Renal cortical epithelial cell (primary cell): ENCODE measurements at places on chromosomes 4 and X.

DNA sequence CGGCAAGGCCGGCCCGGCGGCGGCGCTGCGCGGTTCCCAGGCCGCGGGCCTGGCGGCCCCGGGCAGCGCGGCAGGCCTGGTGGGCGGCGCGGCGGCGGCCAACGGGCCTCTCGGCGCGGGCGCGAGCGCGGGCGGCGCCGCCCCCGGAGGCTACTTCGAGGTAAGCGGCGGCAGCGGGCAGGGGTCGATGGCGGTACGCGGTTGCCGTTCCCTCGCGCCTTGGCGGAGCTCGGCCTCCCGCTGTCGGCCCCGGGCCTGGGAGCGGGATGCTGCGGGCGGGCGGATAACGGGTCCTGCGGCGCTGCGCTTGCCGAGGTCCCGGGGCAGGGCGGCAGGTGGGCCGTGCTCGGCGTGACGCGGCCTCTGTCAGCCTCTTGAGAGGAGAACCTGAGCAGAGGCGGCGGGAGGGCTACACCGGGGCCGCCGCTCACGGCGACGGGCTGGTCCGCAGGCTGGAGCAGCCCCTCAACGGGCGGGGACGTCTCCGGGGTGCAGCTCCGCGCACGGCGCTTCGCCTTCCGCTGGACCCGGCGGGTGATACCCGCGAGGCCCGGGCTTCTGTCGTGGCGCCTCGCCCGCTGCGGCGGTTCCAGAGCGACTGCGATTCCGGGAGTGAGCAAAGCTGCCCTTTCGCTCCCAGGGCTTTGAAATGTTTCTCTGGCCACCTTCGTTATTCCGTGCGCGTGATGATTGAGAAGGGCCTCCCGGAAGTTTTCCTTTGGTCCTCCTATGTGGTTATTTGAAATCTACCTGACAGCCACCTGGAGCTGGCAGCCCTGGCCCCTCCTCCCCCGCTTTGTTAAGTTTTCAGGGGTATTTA, 774 bp downstream of the FAM193A start:
- DNase-seq, result peak; percentile 23

GRCh38 chrX:31301941-31302340, 230.1 kb upstream of the FTHL17 start:
- DNase-seq, result no peak

DNA sequence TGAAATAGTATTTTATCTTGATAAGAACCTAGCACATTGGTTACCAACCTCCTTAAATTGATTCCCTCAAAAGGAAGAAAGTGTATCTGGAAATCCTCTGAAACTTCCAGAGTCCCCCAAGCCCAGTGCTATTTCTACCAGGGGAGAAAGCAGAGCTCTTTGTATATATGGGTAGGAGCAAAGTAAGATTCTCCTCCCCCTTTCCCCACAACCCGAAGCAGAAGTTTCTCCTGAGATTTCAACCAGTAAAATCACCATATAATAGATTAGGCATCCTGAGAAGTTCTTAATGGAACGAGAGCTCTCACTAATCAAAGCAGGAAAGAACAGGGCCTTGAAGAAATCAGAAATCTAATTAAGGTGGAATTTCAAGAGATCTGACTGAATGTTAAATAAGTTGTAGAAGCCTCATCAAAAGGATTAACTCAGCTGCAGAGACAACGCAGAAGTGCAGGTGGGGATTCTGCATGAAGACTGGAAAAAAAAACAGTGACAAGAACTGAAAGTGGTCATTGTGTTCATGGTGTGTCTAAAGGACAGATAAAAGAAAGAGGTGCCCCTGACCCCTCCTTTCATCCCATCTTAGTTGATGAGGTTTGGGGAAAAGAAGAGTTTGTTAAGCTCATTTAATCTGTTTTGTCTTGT, 39.1 kb downstream of the VSIG4 start:
- no peak for DNase-seq

DNA sequence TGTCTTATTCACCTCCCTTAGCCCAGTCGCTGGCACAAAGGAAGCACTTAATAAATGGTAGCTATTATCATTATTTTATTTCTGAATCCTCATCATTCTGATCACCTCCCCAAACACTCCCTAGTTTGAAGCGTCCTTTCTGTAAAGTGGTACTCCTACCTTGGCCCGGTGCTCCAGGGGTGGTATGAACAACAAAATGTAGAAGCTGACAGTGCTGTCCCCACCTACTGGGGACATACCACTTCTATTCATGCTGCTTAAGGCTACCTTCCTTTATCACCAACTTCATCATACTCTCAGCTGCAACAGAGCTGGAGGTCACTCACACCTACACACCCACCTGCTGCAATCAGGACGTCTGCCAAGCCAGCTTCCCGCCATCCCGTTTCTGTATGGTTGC, 40.8 kb upstream of the APLN start:
- no peak for DNase-seq

DNA sequence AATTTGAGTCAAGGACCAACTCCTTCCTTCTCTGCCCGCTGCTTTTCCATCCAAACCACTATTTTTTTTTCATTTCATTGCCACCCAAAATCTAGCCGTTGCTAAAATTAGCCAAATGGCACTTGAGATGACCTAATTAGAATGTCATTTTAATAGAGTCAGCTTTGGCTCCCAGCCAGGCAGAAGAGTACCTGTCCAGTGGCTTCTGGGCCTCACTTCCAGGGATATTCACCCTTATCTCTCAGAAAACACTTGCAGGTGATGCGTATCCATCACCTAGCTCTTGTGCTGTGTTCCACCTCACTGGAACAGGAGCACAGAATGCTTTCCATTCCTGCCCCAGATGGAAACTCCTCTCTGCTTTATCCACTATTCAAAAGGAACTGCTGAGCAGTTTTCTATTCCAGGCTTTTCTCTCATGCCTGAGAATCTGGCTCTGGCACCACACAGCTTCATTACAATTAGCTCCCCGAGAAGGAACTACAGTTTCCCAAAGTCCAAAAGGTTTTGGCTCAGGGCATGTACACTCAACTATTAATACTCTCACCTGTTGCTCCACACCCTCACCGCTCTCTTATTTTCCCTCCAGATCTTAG, 18.5 kb downstream of the MAGEA9B start:
- no peak for DNase-seq

DNA sequence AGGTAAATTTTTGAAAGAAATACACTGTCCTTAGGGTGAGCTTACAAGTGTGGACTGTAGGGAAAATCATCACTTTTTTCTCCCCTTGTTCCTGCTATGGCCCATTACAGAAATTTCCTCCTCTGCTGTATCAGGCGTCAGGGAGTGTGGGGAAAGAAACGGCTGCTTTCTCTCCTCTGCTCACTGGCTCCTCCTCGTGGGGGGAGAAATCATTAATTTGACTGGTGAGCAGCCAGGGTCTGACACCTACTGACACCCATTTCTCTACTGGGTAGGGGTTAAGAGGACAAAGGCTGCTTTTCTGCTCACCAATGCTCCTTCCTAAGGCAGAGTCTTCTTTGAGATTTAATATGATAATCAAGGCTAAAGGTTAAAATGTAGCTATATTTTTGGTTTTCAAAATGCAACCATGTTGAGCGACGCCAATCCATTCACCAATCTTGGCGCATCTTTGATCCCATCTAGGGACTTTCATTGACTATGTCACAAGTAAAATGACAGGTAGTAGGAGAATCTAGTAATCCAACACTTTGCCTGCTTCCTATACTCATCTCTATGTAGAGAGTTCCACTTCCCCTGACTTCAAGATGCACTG, 25.1 kb downstream of the SETD7 start:
- DNase-seq, result no peak

DNA sequence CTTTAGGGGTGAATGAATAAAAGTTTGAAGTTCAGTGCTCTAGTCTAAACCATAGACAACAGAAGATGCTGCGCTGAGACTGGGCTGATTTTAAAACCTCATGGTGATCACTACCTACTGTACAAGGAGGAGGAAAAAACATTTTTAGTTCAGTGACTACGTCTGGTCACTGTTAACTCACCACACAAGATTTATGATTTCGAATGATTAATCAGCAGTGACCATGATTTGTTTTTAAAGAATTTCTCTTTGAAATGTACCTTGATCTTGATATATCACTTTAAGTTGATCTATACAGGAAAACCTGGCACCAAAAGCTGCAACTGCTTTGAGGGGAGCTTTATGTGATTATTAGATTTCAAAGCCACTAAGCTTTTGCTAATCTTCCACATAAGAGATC, 286.3 kb downstream of the PDGFC start:
- DNase-seq, result peak; percentile 23

GRCh38 chrX:20309806-20310205, 43.1 kb upstream of the RPS6KA3 start:
- DNase-seq, result no peak

GRCh38 chr4:47704693-47705325, 133.1 kb downstream of the CORIN start:
- DNase-seq, result peak; percentile 39

- DNase-seq, result no peak
These were observed 13.3 kb upstream of the TMEM271 start for GRCh38 chr4:589219-589963.

GRCh38 chr4:13413729-13414437, 70.3 kb downstream of the RAB28 start:
- no peak for DNase-seq

DNA sequence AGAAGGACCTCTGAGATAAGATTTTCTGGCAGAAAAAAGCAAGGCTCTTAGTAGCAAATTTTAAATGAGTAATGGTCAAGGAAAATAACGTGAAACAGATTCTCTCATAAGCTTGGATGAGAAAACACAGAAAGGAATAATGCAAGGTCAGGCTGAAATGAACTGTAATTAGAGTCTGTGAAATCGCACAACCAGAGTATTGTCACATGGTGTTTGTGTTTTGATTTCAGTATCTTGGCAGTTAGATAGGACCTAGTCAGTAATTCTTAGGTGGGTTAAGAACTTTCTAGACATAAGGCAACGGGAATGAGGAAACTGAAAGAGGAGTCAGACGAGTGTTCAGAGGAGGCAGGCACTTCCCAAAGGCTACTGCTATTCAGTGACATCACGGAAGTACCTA, 34.6 kb downstream of the LIMCH1 start:
- peak; percentile 17 for DNase-seq

DNA sequence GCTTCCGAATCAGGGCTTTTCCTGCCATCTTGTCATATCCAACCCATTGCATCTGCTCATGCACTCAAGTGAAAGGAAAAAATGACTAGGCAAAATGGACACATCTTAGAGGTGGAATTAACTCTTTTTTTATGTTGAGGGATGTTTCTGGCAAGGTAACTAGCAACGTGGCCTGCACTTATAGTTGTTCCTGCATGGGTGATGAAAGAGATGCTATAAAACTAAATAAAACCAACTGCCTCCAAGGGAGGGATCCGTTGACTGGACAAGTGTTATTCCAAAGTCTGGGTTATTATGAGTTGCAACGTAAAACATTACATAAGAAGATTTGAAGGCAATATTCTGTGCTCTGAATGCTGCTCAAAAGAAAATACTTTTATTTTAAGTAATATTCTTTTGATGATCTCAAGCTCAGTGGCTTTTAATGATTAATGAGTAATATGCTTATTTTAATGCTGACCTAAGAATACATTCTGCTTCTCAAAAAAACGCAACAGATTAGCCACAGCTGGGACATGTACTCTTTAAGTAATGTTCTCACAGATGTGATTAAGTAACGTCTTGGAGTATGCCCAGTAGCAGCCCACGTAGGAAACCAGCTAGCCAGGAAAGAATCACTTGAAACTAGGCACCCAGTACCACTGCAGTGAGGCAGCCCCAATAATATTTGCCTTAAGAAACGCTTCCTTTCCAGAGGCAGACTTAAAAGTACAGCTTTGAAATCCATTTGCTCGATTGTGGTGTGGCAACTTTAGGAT, 27.4 kb downstream of the KLF3 start:
- DNase-seq, result peak; percentile 40

- DNase-seq, result peak; percentile 94
These were observed 82.9 kb downstream of the STOX2 start for GRCh38 chr4:183987987-183988392.

DNA sequence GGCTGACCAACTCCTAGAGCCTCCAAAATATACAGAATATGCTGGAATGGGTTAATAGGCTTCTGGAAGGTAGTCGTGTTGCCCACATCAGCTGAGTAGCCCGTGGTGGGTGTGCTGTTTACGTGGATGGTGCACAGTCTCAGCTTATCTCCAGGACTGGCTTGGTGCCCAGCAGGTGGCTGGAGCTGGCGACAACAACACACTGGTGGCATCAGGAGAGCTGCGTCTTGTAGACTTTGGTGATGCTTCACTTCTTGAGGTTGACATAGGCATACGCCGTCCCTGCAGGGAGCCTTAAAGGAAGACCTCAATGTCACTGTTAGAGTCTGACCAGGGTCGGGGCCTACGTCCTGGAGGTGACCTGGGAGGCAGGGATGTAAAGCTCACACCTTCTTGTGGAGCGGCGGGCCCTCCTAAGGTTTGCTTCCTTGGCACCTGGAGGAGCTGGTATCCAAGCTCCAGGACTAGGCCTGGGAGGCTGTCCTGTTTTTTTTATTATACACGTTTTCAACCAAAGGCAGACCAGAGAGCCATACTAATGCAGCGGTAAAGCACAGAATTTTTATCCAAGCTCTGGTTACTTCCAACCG, 26.5 kb upstream of the RBMX start:
- DNase-seq, result no peak

DNA sequence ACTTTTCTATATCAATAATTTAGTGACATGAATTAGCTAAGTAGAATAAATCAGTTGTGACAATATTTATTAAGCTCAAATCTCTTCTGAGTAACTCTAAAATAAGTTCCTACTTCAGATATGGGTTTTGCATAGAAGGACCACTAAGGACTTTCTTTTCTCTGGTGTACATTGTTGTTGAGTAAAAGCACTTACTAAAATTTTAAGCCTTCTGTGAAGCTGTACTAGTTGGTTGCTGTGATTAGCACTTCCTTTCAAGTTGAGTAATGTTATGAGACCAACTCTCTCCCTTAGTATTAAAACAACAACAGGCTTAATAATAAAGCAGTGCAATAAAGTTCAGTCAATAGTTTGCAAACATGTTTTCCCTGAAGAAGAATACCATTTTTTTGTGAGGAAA, 667.4 kb upstream of the NDST4 start:
- DNase-seq, result no peak

DNA sequence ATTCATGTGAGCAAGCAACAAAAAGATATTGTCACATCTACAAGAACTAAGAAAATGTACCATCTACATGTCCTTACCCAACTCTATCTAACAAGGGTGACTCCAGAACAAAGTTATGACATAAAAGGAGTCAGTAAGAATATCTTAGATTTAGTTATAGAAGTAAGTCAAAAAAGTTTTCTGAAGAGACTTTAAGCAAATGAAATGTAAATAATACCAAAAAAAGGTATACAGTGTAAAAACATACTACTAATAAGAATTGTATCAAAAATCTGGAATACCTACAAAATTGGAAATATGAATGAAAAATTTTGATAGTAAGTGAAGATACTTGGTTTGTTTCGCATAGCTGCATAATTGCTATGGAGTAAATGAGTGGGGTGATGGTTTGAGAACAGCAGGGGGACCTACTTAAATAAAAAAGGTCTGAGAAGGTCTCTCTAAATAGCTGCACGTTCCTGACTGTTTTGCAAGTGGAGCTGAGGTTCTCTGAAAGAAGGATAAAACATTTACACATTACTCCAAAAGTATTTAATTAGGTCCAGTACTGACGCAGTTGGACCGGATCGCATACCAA, 51.0 kb upstream of the ENPP6 start:
- no peak for DNase-seq

- DNase-seq, result peak; percentile 79
These were observed 4.3 kb downstream of the CCNA2 start for GRCh38 chr4:121819216-121819965.
